ENCODE measurements at places on chromosomes 12 and 14.

GRCh38 chr12:2231956-2232355 is 179.2 kb downstream of the CACNA1C start:
- DNase-seq: no peak

- no peak for DNase-seq
Observed at GRCh38 chr14:53027041-53027440, 76.2 kb upstream of the FERMT2 start.

GRCh38 chr12:104219908-104220404 is 4.4 kb downstream of the TXNRD1 start:
- peak; percentile 19 for DNase-seq

GRCh38 chr14:53807108-53807507 is 149.5 kb downstream of the BMP4 start:
- no peak for DNase-seq

GRCh38 chr12:128966203-128966810 is 113.0 kb downstream of the GLT1D1 start:
- DNase-seq: no peak
